ENCODE measurements at places on chromosomes 7 and 10.

DNA sequence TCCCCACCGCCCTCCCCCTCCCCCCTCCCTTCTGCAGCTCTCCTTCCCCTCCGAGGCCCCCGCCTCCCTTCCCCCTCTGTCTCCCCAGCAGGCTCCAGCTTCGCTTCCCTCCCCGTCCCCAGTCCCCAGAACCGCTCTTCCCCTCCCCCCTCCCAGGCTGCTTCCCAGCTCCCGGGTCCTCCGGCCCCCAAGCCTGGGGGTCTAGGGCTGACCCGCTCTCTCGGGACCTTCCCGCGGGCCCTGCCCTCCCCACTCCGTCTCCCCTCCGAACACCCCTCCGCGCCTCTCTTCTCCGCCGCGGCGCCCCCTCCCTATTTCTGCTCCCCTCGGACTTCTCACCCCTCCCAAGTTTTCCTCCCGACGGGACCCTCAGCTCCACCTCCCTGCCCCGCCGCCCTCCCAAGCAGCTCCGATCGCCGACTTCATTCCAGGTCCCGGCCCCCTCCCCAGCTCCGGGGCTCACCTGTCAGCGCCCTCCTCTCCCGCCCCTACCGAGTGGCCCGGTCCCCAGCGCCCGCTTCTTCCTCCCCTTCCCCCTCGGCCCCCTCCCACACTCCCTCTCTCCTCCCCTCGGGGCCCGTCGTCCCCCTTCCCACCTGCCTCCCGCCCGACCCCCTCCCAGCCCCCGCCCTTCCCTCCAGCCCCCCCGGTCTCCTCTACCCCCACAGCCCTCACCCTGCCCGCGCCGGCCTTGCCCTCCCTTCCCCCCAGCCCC, 990 bp downstream of the ZNF467 start:
- DNase-seq = no peak

GRCh38 chr10:74145133-74145532, 5.5 kb downstream of the AP3M1 start:
- no peak for DNase-seq

DNA sequence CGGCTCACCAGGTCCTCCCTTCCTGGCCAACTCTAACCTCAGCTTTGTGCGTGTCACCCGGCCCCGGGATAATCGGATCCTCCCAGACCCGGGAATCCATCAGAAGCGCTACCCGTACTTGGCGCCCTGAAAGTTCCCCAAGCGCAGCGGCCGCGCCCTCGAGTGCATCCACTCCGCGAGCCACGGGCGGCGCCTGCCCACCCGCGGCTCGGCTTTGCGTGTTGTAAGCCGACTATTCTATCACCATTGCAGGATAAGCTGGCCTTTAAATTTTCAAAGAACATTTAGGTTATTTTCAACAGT, 35.7 kb upstream of the EBLN1 start:
- DNase-seq = peak; percentile 75

DNA sequence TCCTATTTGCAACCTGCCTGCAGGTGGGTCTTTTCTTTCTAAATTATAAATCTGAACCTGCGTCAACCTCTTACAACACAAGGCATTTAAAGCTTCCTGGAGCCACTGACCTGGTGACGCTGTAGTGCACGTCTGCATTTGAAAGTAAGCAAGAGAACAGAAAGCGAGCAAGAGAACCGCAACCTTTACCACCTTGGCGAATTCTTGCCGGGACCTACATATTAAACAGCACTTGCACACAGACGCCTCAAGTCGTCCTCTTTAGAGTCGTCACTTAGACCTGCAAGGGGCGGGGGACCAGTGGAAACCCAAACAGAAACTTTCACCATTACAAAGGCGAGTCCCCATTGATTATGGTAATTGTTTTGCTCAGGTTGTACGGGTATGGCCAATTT, 9.5 kb downstream of the GLI3 start:
- DNase-seq = no peak

Measured in right cardiac atrium (tissue), 5 donors.